ENCODE measurements at places on chromosomes 1 and 21. TPM values are rescaled to one million over a fixed set of nuclear protein-coding genes. Genes with fewer than 3 reads are reported as not detected.

The KCNJ15 gene
- 0.80 TPM for total RNA-seq

The ZC3H12A gene
- 6.9 TPM for total RNA-seq

The SLC30A2 gene
- total RNA-seq: 0.12 TPM

The KCNE2 gene
- total RNA-seq: not detected

- no peak overlapping the region for H3K4me3 ChIP-seq
- H3K27me3 ChIP-seq: no peaks in the 10 kb centered on the region
- peaks cover 19% of the 10 kb centered on the region for H3K4me1 ChIP-seq
- no peak for DNase-seq
Measured at GRCh38 chr1:7284839-7285435, 486.2 kb upstream of the VAMP3 start.

DNA sequence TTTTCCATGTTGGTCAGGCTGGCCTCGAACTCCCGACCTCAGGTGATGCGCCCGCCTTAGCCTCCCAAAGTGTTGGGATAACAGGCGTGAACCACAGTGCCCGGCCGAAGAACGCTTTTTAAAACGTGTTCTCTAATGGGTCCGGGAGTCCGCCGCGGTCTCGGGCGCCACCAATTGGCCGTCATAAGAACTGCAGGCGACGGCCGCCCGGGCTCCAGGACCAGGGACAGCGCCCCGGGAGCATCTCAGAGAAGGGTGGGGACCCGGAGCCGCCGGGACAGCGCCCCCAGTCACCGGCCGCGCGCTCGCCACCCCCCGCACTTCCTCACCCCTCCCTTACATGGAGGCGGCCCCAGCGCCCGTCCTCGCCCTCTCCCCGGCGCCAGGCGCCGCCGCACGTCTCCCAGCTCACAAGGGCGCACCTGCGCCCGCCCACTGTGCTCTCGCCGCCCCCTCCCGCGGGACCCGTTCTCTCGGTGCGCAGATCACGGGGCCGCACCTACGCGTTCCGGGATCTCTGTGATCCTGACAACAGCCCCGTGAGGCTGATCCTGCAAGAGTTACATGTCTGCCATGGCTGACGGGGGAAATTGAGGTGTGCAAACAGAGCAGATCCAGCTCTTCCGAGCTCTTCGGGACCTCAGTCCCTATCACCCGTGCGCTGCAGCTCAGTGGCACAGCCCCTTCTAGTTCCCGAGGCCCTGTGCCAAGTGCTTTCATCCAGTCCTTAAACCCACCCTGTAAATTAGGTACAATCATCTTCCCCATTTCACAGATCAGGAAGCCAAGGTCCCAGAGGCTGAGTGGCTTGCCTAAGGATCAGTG, 9.8 kb downstream of the RAP1GAP start:
- H3K4me1 ChIP-seq: peaks cover 4% of the 10 kb centered on the region
- peaks cover 19% of the 10 kb centered on the region for H3K27me3 ChIP-seq
- no peak overlapping the region for H3K4me3 ChIP-seq
- H3K27ac ChIP-seq: no peak overlapping the region
- DNase-seq: no peak

DNA sequence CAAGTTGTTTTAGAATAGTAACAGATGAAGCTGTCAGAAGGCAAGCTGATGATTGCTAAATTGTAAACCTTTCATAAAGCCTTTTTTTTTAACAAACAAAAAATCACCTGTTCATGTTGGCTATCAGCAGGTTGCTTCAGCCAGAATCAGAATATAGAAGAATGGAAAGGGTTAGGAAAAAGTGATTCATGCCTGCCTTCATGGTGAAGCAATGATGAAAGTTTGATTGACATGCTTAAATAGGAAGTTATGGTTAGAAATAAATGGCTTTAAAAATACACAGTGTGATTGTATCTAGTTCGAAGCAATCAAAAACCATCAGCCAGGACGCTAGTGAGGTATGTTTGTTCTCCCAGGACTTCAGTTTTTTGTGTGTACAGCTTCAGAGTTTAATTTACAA, 37.9 kb downstream of the GABPA start:
- H3K27ac ChIP-seq: no peak overlapping the region
- peaks cover 6% of the 10 kb centered on the region for H3K36me3 ChIP-seq
- peaks cover 8% of the 10 kb centered on the region for H3K4me1 ChIP-seq
- DNase-seq: no peak

DNA sequence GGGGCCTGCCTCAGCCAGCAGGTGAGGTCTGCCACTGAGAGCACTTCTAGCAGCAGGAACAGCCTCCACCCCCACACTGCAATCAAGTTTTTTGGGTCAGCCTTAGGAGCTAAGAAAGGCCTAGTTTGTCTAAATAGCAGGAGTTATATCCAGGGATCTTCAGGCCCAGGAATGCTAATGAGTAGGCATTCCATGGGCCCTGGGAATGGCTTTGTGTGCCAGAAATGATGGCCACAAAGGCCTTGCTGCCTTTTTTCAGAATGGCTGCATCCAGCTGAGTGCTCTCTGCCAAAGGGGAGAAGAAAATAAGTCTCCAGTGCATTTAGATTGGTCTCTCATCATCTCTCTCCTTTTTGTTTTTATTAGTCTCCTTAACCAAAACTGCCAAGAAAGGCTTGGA, 2.8 kb downstream of the MRTO4 start:
- H3K27ac ChIP-seq: no peak overlapping the region
- peaks cover 25% of the 10 kb centered on the region for H3K4me1 ChIP-seq
- peaks cover 7% of the 10 kb centered on the region for H3K36me3 ChIP-seq

DNA sequence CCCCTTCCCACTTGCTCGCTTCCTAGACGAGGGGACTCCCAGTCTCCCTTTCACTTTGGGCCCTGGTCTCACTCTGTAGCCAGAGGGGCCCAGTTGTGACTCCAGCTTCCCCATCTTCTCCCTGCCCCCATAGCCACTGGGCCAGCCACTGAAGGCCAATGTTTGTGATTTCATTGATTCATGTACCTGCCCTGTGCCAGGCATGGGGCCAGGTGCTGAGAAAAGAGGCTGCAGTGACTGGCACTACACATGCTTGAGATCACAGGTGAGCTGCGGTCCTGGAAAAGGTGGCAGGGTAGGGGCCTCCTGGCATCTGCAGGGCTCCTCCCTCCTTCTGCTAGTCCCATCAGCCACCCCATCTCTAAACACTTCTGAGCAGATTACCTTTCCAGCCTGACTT, 345.3 kb upstream of the VAMP3 start:
- H3K27me3 ChIP-seq: no peaks in the 10 kb centered on the region
- no peak overlapping the region for H3K4me3 ChIP-seq
- H3K36me3 ChIP-seq: no peaks in the 10 kb centered on the region
- H3K4me1 ChIP-seq: peaks cover 51% of the 10 kb centered on the region

DNA sequence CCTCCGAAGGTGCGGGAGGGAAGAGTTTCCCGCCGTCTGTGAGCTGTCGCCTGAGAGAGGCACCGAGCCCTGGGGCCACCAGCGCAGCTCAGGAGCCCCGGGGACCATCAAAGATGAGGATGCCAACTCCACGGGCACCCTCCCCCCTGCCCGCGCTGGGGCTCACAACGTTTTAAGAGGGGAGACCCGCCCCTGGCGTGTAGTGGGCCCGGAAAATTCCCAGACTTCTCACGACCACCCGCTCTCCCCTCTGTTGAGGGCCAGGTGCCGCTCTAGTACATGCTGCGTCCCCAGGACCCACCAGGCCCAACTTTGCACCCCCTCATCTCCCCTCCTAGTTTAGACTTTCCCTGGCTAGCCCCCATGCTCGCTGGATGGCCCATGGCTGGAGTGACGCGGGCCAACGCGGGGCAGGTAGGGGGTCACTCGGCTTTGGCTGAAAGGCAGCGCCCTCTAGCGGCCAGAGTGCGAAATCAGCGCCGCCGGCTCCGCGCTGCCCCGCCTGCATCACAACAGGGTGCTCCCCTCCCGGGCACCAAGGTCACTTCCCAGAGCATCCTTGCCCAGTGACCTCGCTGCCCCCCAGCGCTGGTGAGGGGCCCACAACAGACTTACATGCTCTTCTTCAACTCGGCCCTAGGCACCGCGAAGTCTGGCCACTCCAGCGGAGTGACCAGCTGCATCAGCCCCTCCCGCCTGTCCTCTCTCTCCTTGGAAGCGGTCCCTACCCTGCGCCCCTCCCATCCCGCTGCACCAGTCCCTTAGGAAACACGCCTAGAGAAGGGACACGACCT, 1.8 kb downstream of the CD160 start:
- no peak for DNase-seq
- H3K36me3 ChIP-seq: no peaks in the 10 kb centered on the region
- H3K4me3 ChIP-seq: peak overlapping the region; percentile 67
- H3K27me3 ChIP-seq: no peaks in the 10 kb centered on the region
- peaks cover 25% of the 10 kb centered on the region for H3K4me1 ChIP-seq
- H3K27ac ChIP-seq: no peak overlapping the region

GRCh38 chr1:64240206-64240605, 36.8 kb downstream of the UBE2U start:
- H3K27ac ChIP-seq: no peak overlapping the region
- no peaks in the 10 kb centered on the region for H3K27me3 ChIP-seq
- H3K36me3 ChIP-seq: no peaks in the 10 kb centered on the region
- DNase-seq: no peak
- peaks cover 29% of the 10 kb centered on the region for H3K4me1 ChIP-seq
- no peak overlapping the region for H3K4me3 ChIP-seq

- H3K4me1 ChIP-seq: no peaks in the 10 kb centered on the region
- H3K36me3 ChIP-seq: no peaks in the 10 kb centered on the region
- no peaks in the 10 kb centered on the region for H3K27me3 ChIP-seq
- H3K4me3 ChIP-seq: no peak overlapping the region
- DNase-seq: no peak
Measured at GRCh38 chr21:39966786-39967185, 99.5 kb downstream of the PCP4 start.

DNA sequence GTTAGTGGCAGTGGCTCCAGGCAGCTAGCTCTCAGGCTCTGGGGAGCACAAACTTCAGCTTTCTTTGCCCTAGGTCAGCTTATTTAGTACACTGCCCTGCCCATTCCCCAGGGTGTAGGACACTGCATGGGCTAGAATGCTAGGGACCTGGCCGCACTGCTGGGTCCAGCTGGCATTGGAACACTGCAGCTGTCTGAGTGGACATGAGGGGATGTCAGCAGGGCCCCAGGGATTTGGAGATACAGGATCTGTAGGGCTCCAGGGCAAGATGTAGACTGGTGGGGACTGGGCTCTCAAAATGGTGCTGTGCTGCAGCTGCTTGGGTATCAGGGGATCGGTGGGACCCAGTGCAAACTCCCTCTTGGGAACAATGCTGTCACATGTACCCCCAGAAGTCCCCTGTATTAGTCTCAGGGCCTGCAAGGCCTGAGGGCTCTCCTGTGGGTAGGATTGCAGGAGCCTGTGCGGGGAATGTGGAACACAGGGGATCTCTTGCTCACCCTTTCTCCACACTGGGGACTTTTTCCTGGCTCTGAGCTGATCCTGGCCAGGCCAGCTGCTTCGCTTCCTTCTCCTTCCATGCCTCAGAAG, 25.2 kb upstream of the TTC22 start:
- no peak overlapping the region for H3K27ac ChIP-seq
- H3K4me1 ChIP-seq: no peaks in the 10 kb centered on the region
- DNase-seq: peak; percentile 30
- peaks cover 12% of the 10 kb centered on the region for H3K36me3 ChIP-seq
- no peak overlapping the region for H3K4me3 ChIP-seq

DNA sequence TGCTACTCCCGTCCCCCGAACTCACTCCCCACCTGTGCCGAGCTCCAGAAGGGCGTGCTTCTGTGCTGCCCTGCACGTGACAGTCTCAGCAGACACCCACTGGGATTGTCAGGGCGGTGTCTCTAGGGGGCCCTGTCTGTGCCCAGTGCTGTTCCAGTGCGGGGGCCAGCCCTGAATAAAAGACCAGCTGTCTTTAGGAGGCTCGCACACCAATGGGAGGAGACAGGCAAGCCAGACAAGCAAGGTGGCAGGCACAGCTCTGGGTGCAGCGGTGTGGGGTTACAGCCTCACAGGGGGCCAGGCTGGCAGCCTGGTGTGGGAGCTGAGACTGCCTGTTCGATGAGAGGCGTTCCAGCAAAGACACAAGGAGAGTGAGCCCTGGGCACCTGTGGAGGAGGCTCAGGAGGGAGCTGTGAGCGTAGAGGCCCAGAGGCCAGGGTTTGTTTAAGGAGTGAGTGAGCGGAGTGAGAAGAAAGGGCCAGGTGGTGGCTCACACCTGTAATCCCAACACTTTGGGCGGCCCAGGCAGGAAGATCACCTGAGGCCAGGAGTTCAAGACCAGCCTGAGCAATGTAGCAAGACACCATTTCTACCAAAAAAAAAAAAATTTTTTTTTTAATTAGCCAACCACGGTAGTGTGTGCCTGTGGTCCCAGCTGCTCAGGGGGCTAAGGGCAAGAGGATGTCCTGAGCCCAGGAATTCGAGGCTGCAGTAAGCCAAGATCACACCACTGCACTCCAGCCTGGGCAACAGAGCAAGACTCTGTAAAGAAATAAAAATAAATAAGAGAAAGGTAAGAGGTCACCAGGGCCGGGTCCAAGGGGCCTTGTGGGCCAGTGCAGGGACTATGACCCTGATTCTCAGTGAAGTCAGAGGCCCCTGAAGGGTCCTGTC, 48.2 kb upstream of the ARHGEF16 start:
- no peak for DNase-seq
- H3K27me3 ChIP-seq: no peaks in the 10 kb centered on the region
- H3K4me1 ChIP-seq: peaks cover 8% of the 10 kb centered on the region

DNA sequence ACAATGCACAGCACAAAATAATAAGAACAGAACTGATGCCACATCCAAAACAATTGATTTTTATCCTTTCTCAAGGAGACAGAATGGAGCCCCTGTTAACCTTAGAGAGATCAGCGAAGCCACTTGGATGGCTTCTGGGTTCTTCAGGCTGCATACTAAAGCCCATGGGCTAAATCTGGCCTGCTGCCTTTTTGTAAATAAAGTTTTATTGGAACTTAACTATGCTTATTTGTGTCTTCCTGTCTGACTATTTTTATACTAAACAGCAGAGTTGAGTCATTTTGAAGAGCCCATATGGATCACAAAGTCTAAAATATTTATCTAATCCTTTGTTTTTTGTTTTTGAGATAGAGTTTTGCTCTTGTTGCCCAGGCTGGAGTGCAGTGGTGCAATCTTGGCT, 16.3 kb upstream of the PPM1J start:
- peaks cover 3% of the 10 kb centered on the region for H3K4me1 ChIP-seq
- no peaks in the 10 kb centered on the region for H3K27me3 ChIP-seq
- H3K27ac ChIP-seq: no peak overlapping the region
- H3K36me3 ChIP-seq: no peaks in the 10 kb centered on the region
- no peak overlapping the region for H3K4me3 ChIP-seq
- no peak for DNase-seq

Data from chondrocyte (in vitro differentiated cells).